ENCODE measurements at places on chromosomes 5 and 9.

DNA sequence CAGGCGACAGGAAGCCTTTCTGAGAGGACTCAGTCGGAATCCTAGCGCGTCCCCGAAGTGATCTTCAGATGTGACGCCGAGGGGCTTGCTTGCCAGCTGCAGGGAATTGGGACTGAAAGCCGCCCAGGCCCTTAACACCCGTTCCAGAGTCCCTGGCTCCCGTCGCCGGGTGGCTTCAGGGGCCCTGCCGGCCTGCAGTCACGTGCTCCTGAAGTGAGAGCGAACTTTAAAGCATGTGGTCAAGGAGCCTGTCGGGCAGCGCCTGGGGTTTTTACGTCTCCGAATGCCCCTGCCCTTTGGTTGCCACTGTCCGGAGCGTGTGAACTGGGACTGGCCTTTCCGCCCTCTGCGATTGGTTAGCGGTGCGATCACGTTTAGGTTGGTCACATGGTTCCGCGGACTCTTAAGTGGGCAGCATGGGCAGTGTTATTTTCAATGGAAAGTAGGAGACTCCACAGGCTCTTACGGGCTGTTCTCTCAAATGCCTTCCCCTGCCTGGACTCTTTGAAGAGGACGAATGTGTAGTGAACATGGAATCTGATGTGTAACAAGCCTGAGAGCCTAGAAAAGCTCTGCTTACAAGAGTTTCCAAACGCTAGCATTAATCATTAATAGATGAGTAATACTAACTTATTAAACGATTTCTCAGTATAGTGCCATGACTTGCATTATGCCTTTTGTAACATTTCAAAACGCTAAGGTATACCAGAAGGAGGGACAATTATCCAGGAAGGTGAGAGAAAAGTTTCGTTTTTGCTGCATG lies 1.9 kb downstream of the VLDLR start:
- DNase-seq: no peak

DNA sequence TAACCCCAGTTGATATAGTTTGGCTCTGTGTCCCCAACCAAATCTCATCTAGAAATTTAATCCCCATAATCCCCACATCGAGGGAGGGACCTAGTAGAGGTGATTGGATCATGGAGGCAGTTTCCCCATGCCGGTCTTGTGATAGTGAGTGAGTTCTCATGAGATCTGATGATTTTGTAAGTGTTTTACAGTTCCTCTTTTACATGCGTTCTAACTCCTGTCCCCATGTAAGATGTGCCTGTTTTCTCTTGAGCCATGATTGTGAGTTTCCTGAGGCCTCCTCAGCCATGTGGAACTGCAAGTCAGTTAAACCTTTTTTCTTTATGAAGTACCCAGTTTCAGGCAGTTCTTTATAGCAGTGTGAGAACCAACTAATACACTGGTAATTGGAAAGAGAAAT lies 73.6 kb downstream of the CDH12 start:
- no peak for DNase-seq

GRCh38 chr9:134536101-134536900 lies 105.3 kb upstream of the COL5A1 start:
- no peak for DNase-seq

DNA sequence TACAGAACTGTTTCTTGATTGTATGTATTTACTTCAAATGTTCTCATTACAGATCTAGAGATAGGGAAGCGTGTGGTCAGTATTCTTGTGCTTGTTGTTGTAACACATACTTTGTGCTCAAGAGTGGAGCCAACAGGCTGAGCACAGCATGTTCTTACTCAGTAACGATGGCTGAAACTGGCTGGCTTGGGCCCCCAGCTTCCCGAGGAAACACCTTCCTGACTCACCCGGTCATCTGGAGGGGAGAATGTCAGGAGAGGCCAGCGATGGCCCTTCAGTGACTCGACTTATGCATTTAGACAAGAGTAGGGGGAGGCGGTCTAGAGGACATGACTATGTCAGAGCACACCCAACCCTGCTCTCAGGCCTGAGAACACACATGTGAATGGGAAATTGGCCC lies 25.6 kb downstream of the ZNF474 start:
- no peak for DNase-seq

- DNase-seq: no peak
These were observed 41.0 kb upstream of the SLC12A7 start for GRCh38 chr5:1152771-1153282.
